ENCODE measurements at places on chromosomes 12 and 14. TPM values are rescaled to one million over a fixed set of nuclear protein-coding genes. Genes with fewer than 3 reads are reported as not detected.

Gene KIF5A
- total RNA-seq = 1.4 TPM

Gene HNF1A
- total RNA-seq = not detected

Gene TRIM9
- total RNA-seq = 2.3 TPM

Gene MYBPC1
- total RNA-seq = not detected

DNA sequence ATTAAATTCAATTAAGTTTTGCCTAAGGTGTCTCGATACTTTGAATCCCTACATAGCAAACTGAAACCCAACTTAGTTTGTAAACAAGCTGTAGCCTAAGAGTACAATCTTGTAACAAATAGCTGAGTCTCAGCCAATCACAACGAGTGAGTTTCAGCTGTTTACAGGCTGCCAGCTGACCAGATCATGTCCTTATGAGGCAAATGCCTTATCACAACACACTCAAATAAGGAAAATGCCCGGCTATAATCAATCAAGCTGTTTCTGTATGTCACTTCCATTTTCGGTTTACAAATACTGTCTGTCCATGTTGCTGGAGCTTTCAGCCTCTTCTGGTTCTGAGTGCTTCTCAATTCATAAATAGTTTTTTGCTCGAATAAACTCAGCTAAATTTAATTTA, 943.8 kb downstream of the SLC16A7 start:
- H3K27me3 ChIP-seq = no peaks in the 10 kb centered on the region
- H3K27ac ChIP-seq = no peak overlapping the region
- H3K36me3 ChIP-seq = no peaks in the 10 kb centered on the region
- no peaks in the 10 kb centered on the region for H3K4me1 ChIP-seq
- H3K4me3 ChIP-seq = no peak overlapping the region
- no peak for DNase-seq

GRCh38 chr12:6263931-6264330, 46.6 kb upstream of the PLEKHG6 start:
- H3K4me1 ChIP-seq = peaks cover 10% of the 10 kb centered on the region
- H3K27ac ChIP-seq = no peak overlapping the region
- no peaks in the 10 kb centered on the region for H3K36me3 ChIP-seq
- H3K27me3 ChIP-seq = peaks cover 6% of the 10 kb centered on the region
- H3K4me3 ChIP-seq = no peak overlapping the region

- H3K27ac ChIP-seq = no peak overlapping the region
- no peak for DNase-seq
- H3K27me3 ChIP-seq = no peaks in the 10 kb centered on the region
- peaks cover 4% of the 10 kb centered on the region for H3K4me1 ChIP-seq
Observed at GRCh38 chr12:20395791-20396550, 27.6 kb downstream of the PDE3A start.

DNA sequence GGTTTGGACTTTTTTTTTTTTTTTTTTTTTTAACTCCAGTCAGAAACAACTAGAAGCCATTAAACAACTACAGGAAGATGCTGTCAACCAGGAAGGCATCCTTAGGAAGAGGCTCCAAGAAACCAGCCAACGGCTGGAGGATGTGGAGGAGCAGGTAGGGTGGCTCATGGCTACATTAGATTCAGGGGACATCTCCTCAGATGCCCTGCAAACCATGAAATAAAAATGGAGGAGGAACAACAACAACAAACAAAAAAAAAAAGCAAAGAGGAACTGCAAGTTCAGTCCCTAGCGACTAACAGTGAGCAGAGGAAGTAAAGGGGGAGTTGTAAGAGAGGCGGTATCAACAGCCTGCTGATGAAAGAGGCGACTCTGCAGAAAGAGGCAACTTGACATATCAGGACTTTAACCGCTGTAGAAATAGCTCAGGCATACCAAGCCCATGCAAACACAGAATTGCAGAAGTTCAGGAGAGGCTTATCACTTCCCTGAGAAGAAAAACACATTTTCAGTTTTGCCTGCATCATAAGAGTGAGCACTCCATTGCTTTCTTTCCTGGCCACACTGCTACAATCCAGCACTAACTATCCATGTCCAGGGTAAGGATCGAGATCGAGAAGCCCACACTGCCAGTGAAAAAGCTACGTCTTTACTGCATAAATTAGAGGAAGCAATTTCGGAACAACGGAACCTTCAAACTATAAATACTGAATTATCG, 103.5 kb upstream of the BCAT1 start:
- peak overlapping the region; percentile 94 for H3K4me3 ChIP-seq
- no peaks in the 10 kb centered on the region for H3K27me3 ChIP-seq
- DNase-seq = peak; percentile 74
- H3K27ac ChIP-seq = peak overlapping the region; percentile 92
- peaks cover 33% of the 10 kb centered on the region for H3K4me1 ChIP-seq

DNA sequence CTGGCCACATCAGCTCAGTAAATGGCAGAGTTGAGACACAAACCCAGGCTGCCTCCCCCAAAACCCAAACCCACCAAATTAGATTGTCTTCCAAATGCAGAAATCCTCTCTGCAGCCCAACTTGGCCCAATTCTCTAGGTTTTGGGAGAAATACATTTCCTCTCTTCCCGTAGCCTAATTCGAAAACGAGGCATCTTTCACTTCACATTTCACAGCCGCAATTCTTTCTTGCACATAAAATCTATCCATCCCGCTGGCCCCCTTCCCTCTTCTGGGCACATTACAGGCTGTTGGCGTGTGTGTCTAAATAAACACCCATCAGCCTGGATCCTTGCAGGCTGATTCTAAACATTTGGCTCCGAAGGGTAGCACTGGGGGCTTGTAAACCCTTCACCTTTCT, 83.8 kb upstream of the VRK1 start:
- H3K27me3 ChIP-seq = peaks cover 24% of the 10 kb centered on the region
- H3K4me3 ChIP-seq = no peak overlapping the region
- no peak overlapping the region for H3K27ac ChIP-seq
- no peaks in the 10 kb centered on the region for H3K4me1 ChIP-seq
- no peaks in the 10 kb centered on the region for H3K36me3 ChIP-seq

DNA sequence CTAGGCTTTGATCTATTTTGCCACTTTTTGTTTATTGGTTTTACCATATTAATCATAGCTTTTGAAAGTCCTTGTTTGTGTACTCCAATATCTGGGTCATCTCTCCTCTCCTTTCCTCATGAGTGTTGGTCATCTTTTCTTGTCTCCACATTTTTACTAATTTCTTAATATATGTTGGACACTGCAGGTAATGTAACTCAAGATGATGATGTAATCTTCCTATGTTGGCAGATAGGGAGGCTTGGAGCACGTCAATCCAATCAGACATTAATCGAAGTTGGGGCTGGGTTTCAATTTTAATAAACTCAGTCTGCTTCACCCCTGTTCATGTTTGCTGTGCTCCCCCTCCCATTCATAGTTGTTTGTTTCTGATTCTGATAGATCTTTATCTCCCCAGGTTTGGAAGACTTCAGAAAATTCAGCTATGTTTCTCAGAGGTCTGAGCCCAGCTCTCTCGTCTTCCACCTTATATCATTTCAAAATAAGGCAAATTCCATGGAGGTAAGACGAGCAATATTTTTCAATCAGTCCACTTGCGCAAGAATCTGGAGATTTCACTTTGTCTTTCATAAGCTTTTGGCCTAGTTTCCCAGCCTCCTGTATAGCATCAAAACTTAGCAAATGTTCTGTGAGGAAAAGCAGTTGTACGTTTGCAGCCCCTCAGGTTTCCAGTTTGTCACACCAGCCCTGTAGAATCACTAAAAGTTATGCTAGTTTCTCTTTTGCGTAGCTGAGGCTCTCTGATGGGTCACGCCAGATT, 504.1 kb downstream of the TMTC2 start:
- no peak overlapping the region for H3K4me3 ChIP-seq
- H3K27me3 ChIP-seq = no peaks in the 10 kb centered on the region
- no peak overlapping the region for H3K27ac ChIP-seq
- DNase-seq = no peak

DNA sequence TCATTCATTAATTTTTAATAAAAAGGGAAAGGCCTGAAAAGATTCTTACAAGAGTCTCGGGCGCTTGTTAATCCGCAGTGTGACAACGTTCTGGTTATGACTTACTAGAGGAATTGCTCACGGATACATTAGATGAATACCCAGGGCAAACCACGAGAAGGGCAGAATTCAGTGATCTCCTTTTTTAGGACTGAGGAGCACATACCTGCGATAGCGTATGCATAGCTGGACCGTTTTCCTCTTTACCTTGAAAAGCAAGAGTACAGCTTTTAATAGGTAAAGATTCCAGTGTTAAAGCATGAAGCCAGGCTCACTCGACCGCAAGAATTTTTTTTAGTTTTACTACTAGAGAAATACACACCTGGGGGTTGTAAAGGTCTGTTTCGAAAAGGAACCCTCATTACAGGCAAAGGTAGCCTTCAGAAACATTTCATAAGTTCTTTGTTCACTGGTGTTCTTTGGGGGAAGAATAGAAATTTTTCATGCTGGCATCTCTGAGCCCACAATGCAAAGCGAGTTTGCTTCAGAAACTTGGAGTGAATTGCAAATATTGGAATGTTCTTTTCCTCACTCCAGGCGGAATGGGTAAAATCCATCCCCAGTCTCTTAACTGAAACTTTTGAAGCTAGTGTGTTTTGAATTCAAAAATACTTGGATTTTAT, 953 bp downstream of the MAPK1IP1L start:
- peaks cover 29% of the 10 kb centered on the region for H3K4me1 ChIP-seq
- H3K27me3 ChIP-seq = no peaks in the 10 kb centered on the region
- peak overlapping the region; percentile 89 for H3K4me3 ChIP-seq
- H3K27ac ChIP-seq = peak overlapping the region; percentile 91
- DNase-seq = no peak

GRCh38 chr14:73742520-73743238, 28.5 kb upstream of the PNMA1 start:
- H3K4me1 ChIP-seq = peaks cover 67% of the 10 kb centered on the region
- H3K27me3 ChIP-seq = no peaks in the 10 kb centered on the region
- H3K36me3 ChIP-seq = peaks cover 6% of the 10 kb centered on the region

GRCh38 chr12:58509116-58509885, 411.0 kb downstream of the LRIG3 start:
- H3K36me3 ChIP-seq = no peaks in the 10 kb centered on the region
- DNase-seq = no peak
- H3K27ac ChIP-seq = no peak overlapping the region
- no peaks in the 10 kb centered on the region for H3K27me3 ChIP-seq

- H3K4me3 ChIP-seq = no peak overlapping the region
- H3K4me1 ChIP-seq = no peaks in the 10 kb centered on the region
Observed at GRCh38 chr14:96231526-96232130, 24.4 kb upstream of the BDKRB1 start.

DNA sequence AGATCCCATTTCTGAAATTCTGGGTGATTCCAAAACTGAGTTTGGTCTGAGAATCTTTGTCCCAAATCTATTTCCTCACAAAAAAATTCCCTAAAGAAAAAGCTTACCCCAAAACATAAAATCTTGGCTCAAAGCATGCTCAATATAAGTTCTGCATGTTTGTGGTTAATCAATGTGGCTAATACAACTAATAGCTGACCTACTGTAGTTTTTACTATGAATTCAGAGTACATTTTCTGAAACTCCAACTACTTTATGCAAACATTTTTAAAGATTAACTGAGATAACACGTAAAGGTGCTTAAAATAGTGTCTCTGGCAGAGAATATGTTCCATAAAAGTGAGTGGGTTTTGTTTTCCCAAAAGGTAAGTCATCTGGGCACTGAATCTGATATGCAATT, 133.1 kb downstream of the MED13L start:
- no peak overlapping the region for H3K4me3 ChIP-seq
- H3K27ac ChIP-seq = no peak overlapping the region
- no peaks in the 10 kb centered on the region for H3K36me3 ChIP-seq
- H3K4me1 ChIP-seq = peaks cover 32% of the 10 kb centered on the region

- no peak overlapping the region for H3K4me3 ChIP-seq
- H3K4me1 ChIP-seq = no peaks in the 10 kb centered on the region
- no peak for DNase-seq
- no peaks in the 10 kb centered on the region for H3K36me3 ChIP-seq
- H3K27ac ChIP-seq = no peak overlapping the region
- H3K27me3 ChIP-seq = no peaks in the 10 kb centered on the region
Observed at GRCh38 chr14:86491743-86492142, 961.8 kb downstream of the FLRT2 start.

- peaks cover 17% of the 10 kb centered on the region for H3K4me1 ChIP-seq
- peaks cover 27% of the 10 kb centered on the region for H3K27me3 ChIP-seq
- H3K36me3 ChIP-seq = peaks cover 2% of the 10 kb centered on the region
- no peak overlapping the region for H3K27ac ChIP-seq
Observed at GRCh38 chr12:104060791-104061190, 3.5 kb upstream of the HCFC2 start.

DNA sequence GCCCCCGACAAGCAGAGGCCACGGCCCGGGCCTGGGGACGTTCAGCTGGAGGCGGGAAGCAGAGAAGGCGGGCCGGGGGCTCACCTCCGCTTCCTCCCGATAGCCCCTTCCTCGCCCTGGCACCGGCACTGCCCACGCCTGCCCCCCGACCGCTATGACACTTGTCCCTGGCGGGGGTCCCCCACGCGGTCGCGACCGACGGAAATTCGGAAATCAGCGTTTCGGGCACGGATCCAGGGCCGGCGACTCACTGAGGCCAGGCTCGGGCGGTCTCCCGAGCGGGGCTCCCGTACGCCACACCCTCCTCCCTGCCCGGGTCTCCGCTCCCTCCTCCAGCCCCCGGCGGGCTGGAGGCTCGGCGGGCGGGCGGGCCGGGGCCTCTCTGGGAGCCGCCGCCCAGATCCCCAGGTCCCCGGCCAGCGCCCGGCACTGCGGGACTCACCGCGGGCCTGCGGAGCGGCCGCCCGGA, 581 bp downstream of the PITPNM2 start:
- peak overlapping the region; percentile 87 for H3K4me3 ChIP-seq
- H3K36me3 ChIP-seq = peaks cover 27% of the 10 kb centered on the region
- H3K27me3 ChIP-seq = peaks cover 3% of the 10 kb centered on the region
- peak overlapping the region; percentile 72 for H3K27ac ChIP-seq
- no peak for DNase-seq
- peaks cover 30% of the 10 kb centered on the region for H3K4me1 ChIP-seq

- no peak overlapping the region for H3K4me3 ChIP-seq
- no peaks in the 10 kb centered on the region for H3K36me3 ChIP-seq
- no peaks in the 10 kb centered on the region for H3K27me3 ChIP-seq
- H3K4me1 ChIP-seq = no peaks in the 10 kb centered on the region
- no peak overlapping the region for H3K27ac ChIP-seq
Observed at GRCh38 chr12:30268041-30268440, 427.6 kb downstream of the IPO8 start.

- H3K27me3 ChIP-seq = no peaks in the 10 kb centered on the region
- H3K36me3 ChIP-seq = peaks cover 3% of the 10 kb centered on the region
- no peak overlapping the region for H3K27ac ChIP-seq
- peaks cover 20% of the 10 kb centered on the region for H3K4me1 ChIP-seq
- H3K4me3 ChIP-seq = peak overlapping the region; percentile 96
Observed at GRCh38 chr12:53624458-53624857, 1.7 kb downstream of the ATF7 start.

GRCh38 chr12:123929946-123930583, 42.6 kb downstream of the CCDC92 start:
- H3K27ac ChIP-seq = no peak overlapping the region
- no peaks in the 10 kb centered on the region for H3K36me3 ChIP-seq
- no peak for DNase-seq
- H3K4me1 ChIP-seq = peaks cover 16% of the 10 kb centered on the region
- H3K4me3 ChIP-seq = no peak overlapping the region

- no peak overlapping the region for H3K27ac ChIP-seq
- H3K4me1 ChIP-seq = peaks cover 2% of the 10 kb centered on the region
- no peaks in the 10 kb centered on the region for H3K27me3 ChIP-seq
- DNase-seq = no peak
Observed at GRCh38 chr12:67826148-67826547, 163.1 kb upstream of the IFNG-AS1 start.

GRCh38 chr14:69909826-69910550, 30.8 kb downstream of the SMOC1 start:
- no peak for DNase-seq
- no peak overlapping the region for H3K4me3 ChIP-seq
- H3K36me3 ChIP-seq = no peaks in the 10 kb centered on the region
